ENCODE measurements at places on chromosomes 12 and 14. TPM values are rescaled to one million over a fixed set of nuclear protein-coding genes. Genes with fewer than 3 reads are reported as not detected.

DNA sequence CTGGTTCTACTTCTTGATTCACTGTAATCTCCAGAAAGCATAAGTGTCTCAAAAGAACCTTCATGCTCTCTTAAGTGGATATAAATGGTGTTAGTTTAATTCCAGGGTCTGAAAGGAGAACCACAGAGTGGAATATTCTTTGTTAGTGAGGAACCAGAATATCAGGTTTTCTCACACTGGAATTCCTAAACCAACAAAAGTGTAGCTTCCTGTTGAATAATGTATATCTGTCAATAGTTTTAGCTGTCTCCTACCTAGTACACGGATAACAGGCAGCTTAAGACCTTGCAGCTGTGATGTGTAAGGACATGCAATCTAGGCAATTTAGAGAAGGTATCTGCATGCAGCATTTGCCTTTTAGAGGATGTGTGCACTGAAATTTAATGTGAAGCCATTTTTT lies 24.0 kb downstream of the LRIG3 start:
- DNase-seq: no peak

Gene KIF5A
- 0.05 TPM for total RNA-seq

GRCh38 chr12:77019920-77020319 lies 45.4 kb downstream of the E2F7 start:
- DNase-seq: no peak

GRCh38 chr14:63245893-63246292 lies 41.6 kb downstream of the RHOJ start:
- DNase-seq: no peak

- DNase-seq: peak; percentile 28
These were observed 24.0 kb upstream of the LGR5 start for GRCh38 chr12:71415336-71416231.

DNA sequence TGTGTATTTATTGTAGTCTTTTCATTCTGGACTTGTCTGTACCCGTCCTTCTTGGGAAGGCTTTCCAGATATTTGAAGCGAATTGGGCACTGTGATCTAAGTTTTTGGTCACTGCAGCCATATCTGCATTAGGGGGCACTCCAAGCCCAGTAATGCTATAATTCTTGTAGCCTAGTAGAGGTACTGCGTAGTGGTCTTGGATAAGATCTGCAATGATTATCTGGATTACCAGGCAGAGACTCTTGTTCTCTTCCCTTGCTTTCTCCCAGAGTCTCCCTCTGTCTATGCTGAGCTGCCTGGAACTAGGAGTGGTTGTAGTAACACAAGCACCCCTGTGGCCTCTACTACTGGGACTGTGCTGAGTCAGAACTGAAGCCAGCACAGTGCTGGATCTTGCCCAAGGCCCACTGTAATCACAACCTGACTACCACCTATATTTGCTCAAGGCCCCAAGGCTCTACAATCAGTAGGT lies 30.0 kb downstream of the SLC38A2 start:
- DNase-seq: no peak

Gene GPX2
- total RNA-seq: 1.5 TPM

Gene REM2
- total RNA-seq: 0.47 TPM

Gene LTBR
- 8.9 TPM for total RNA-seq

Gene KRT75
- total RNA-seq: 0.14 TPM

Gene ADAM21
- 0.05 TPM for total RNA-seq

- DNase-seq: no peak
These were observed 35.8 kb upstream of the BBS10 start for GRCh38 chr12:76383988-76384387.

Gene NELL2
- total RNA-seq: 8.4 TPM

- DNase-seq: no peak
These were observed 8.4 kb upstream of the MLEC start for GRCh38 chr12:120678572-120678971.

Gene GZMB
- total RNA-seq: 7.3 TPM

- no peak for DNase-seq
These were observed 29.4 kb downstream of the C12orf75 start for GRCh38 chr12:105359856-105360255.

DNA sequence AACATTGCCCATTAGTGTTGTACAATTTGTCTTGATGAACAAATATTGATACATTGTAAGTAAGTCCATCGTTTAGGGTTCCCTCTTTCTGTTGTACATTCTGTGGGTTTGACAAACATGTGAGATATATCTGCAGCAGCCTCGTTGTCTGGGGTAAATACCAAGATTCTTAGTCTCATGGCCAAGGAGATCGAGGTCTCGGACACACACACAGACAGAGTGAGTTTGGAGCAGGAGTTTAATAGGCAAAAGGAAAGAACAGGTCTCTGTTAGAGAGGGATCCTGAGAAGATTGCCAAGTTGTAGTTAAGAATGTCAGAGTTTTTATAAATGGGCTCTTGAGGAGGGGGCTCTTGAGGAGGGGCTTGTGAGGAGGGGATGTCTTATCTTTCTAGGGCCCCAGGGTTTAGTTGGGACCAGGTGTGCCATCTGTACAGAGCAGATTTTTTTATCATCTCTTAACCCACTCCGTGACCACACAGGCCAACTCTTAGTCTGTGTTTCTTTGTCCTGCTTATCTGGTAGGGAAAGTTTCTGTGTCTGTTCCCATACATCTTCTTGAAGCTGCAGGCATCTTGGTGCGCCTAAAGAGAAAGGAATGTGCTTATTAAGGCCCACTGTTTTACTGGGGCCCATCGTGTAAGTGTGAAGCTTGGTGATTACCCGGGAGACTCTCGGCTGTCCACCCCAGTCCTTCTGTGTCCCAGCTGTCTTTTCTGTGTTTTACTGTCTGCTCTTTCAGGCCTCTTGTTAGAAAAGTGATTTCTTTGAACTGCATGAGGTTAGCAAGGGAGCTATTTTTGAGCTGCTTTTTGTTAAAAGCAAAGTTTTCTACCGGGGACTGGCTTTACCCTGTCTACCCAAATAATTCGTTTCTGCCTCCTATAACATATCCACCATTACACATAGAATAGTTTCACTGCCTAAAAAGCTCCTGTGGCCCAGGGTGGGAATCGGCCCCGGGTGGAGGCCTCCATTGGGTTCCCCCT lies 22.4 kb upstream of the CLEC2D start:
- DNase-seq: no peak

DNA sequence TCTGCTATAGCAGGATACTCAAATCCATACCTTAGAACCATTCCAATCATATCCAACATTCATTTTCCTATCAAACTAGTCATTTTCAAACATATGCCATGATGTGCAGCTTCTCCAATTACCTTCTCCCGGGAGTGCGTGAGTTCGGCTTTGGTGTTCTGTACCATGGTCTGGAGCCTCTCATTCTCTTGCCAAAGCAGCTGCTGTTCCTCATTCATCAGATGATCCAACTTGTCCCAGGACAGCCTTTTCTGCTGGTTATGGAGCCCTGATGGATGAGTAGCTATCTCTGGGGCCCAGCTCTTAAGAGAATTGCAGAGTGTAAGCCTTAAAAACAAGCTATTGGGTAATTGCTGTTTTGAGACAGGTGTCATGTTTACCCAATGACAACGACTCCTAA lies 71.1 kb upstream of the SAV1 start:
- DNase-seq: no peak

DNA sequence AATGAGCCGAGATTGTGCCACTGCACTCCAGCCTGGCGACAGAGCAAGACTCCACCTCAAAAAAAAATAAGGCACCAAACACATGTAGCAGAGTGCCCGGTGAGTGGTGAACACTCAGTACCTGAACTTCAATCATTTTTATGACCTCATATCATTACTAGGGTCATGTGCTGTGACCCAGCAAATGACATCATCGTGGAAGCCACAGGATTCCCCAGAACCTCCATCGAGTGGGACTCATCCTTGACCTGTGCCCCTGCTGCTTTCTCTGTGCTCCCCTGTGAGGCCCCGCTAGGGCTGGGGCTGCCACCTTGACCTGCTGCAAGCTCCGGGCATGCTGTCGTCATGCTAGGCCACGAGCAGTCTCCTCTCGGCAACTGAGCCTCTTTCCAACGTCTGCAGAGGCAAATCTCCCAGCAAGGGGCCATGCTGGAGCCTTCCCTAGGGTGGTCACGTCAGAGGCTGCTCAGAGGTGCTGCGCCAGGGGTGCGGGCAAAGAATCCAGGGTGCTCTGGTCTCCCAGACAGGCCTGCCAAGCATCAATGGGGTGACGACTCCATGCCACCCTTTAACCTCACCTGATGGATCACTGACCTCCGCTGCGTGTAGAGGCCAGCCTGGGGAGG lies 18.5 kb downstream of the GLTP start:
- no peak for DNase-seq

GRCh38 chr14:25574628-25575325 lies 524.8 kb upstream of the STXBP6 start:
- no peak for DNase-seq

DNA sequence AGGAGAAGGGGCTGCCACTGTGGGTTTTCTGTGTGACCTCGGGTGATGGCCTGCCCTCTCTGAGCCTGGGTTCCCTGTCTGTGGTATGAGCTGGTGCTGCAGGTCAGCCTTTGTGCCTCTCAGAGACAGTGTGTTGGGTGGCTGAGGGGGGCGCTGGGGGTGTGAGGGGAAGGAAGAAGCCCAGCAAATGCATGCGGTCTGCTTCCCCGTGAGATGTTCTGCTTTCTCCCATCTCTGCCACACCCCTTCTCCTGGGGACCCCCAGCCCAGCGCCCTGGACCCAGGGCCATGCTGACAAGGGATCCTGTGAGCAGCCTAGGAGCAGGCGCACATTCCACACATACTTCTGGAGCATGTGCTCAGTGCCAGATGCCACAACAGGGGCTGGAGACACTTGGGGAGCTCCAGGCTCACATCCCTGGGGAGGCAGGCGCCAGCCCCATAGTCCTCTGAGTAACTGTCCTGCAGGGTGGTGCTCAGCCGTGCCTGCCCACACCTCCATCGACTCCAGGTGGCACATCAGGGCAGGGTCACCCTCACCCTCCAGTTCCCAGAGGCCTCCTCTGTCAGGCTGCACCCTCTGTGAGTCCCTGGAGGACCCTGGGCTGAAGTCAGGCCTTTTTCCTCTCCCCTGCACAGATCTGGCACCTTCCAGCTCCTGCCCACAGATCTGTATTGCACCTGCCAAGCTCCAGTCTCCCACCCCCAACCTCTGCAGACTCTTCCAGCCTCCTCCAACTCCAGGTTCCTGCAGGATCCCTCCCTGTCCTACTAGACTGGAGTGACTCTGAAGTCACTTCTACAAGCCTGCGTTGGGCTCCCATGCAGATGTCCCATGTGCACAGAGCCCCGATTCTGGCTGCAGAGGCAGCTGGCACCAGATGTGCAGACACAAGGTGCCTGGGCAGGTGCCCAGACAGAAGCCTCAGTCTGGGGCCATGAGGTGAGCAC lies 205.6 kb downstream of the KIF26A start:
- DNase-seq: no peak

DNA sequence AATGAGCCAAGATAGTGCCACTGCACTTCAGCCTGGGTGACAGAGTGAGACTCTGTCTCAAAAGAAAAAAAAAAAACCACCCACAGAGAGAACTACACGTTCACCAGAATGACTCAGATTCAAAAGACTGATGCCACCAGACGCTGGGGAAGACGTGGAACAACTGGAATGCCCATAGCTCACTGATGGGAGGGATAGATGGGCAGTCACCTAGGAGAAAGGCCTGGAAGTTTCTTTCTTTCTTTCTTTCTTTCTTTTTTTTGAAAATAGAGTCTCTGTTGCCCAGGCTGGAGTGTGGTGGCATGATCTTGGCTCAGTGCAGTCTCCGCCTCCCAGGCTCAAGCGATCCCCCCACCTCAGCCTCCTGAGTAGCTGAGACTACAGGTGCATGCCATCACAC lies 10.0 kb upstream of the KLC1 start:
- DNase-seq: no peak

Gene COCH
- total RNA-seq: 1.7 TPM

Gene DHH
- total RNA-seq: 0.09 TPM

DNA sequence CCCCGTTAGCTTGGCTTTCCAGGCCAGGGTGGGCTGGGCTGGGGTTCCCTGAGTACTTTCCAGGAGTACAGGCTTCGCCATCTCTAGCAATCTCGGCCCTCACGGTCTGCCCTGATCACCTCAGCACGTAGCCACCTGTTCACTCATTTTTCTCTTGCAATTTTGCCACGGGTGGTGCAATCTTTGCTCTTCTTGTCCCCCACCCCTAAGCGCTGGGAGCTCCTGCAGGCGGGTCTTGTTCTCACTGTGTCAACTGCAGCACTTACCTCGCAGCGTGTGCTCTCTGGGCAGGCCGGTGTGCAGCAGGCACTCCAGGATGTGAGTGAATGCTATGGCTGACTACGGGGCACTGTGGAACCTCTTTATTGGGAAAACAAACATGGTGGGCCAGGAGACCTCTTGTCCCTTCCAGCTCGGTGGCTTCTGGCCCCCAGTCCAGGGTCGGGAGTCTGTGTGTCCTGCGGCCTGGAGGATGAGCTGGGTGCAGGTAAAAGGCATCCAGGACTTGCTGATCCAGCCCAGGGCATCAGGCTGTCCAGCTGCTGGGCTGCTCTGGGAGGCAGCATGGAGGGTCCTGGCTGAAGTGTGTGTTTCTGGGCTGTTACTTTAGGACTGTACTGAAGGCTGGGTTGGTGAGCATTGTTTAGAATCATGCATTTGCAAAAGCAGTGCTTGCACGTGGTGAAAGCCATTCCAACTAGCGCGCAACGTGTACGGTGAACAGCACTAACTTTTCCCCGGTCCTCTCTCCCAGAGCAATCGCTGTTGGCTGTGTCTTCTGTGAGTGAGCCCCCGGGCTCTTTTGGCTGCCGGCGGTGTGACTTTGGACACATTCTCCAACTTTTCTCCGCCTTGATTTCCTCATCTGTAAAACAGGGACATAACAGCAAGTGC lies 1.5 kb upstream of the ULK1 start:
- DNase-seq: no peak

- DNase-seq: no peak
These were observed 34.1 kb upstream of the CPM start for GRCh38 chr12:68967046-68967445.
